ENCODE measurements at places on chromosomes 2 and 18.

GRCh38 chr2:30911327-30911726 is 104.1 kb upstream of the CAPN13 start:
- DNase-seq, result no peak

- DNase-seq, result no peak
These were observed 165.0 kb downstream of the ANKRD30B start for GRCh38 chr18:14912967-14913366.

DNA sequence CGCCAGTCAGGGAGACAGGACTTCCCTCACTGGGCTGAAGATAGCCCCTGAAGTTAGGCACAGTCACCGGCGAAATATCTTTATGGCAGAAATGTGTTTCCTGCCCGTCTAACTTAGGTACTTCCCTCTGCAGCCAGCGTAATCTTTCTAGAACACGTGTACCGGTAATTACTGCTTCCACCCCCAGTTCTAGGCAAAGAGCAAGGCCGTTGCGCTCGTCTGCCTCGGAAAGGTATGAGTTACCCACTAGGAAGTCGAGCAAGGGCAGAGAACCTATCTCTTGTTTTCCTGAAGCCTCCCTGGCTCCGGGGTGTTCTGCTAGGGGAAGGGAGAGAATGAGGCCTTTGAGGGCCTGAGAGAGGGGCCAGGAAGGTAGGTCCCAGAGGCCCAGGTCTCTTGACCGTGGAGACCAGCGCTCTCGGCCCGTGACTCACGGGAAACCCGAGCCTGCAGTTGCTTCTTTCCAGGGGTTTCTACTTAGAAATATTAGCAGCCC is 70.0 kb downstream of the TWSG1 start:
- DNase-seq, result no peak

- DNase-seq, result no peak
These were observed 39.1 kb downstream of the STK17B start for GRCh38 chr2:196131949-196132925.

- no peak for DNase-seq
These were observed 314.7 kb downstream of the METTL4 start for GRCh38 chr18:2256577-2256976.

DNA sequence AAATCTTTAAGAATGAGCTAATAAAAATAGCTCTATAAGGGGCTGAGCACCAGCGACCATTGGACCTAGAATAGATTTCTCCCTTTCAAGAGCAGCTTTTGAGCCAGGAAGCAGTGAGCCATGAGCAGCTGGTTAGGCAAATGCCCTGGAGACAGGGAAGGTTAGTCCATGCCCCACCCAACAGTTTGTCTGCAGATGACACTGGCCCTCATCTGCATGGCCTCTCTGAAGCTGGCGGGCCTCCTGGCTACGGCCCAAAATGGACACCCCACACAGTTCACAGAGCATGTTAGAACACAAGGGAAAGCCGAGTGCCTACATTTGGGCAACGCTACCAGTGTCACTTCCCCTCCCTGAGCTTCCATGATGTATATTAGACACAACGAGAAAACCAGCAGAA is 201.1 kb downstream of the MGAT5 start:
- DNase-seq, result no peak

- no peak for DNase-seq
These were observed 79.0 kb downstream of the CCDC150 start for GRCh38 chr2:196718419-196719109.

- DNase-seq, result no peak
These were observed 56.4 kb downstream of the MERTK start for GRCh38 chr2:111954602-111955332.

DNA sequence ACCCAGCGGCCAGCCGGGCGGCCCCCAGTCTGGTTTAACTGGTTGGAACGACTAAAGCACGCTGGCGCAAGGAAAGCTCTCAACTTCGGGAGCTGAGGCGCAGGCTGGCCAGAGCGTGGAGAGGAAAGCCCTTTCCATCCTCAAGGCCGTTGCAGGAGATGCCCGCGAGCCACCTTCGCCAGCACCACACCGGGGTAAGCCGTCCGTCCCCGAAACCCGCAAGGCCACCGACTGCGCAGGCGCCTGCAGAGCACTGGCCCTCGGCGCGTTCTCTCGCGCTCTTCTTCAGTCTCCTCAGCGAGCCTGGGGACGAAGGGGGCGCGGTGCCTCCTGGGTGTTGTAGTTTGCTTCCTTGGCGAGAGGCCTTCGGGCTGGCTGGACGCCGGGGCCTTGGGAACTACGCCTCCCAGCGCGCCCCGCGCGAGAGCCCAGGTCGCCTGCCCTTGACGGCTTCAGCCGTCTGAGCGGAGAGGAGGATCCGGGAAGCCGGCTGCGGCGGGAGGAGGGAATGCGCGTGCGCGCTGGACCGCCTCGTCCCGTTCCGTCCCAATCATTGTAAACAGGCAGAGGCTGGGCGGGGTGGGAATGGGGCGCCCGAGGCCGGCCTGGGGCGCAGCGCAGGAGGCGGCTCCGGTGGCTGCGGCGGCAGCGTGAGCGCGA is at the start of gene RALBP1:
Gene RALBP1, plus strand, starts transcription at position 531 of the 660 bp plus-strand sequence. CDS start 37,533 bp downstream, outside the sequence.
- peak; percentile 99 for DNase-seq

- DNase-seq, result no peak
These were observed 1277.0 kb upstream of the SLC39A10 start for GRCh38 chr2:194380011-194380410.

- no peak for DNase-seq
These were observed 134.1 kb downstream of the ANKRD44 start for GRCh38 chr2:197176522-197176921.

DNA sequence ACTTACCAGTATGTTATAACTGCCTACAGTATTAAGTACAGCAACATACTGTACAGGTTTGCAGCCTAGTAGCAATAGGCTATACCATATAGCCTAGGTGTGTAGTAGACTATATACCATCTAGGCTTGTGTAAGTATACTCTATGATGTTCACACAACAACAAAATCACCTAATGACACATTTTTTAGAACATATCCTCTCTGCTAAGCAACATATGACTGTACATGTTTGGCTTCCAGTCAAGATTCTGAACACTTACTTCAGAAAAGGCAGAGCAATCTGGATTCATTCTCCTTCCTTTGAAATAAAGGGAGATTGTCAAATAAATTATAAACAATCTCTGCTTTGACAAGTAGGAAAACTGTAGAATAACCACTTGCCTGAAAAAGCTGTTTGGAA is 81.8 kb downstream of the EXOC6B start:
- DNase-seq, result no peak

DNA sequence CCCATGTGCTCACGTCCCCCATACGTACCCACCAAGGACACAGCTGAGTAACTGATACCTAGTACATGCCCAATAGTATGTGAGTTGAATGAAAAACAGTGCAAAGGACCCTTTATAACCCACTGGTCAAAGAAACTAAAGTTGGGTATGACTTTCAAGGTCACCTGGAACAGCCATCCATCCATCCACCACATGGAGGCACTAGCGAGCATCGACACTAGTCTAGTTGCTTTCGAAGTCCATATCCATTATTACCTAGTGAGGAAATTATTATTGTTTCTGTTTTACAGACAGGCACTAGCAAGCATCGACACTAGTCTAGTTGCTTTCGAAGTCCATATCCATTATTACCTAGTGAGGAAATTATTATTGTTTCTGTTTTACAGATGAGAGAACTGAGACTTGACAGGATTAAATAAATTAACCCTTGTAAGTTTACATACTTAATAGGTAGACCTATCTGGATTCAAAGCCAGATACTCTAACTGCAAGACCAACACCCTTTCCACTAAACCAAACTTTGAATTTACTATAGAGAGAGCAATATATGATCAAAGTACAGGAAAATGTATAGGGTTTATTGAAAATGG is 233.7 kb downstream of the METTL4 start:
- DNase-seq, result no peak

- no peak for DNase-seq
These were observed 233.7 kb downstream of the CCDC102B start for GRCh38 chr18:69031571-69031970.

GRCh38 chr18:54672846-54673475 is 81.9 kb downstream of the DYNAP start:
- no peak for DNase-seq

GRCh38 chr2:159797543-159798375 is at the start of gene CD302:
CD302 (minus strand) TSS chr2:159798208; CDS start chr2:159798198, 10 bp downstream.
- DNase-seq, result no peak

DNA sequence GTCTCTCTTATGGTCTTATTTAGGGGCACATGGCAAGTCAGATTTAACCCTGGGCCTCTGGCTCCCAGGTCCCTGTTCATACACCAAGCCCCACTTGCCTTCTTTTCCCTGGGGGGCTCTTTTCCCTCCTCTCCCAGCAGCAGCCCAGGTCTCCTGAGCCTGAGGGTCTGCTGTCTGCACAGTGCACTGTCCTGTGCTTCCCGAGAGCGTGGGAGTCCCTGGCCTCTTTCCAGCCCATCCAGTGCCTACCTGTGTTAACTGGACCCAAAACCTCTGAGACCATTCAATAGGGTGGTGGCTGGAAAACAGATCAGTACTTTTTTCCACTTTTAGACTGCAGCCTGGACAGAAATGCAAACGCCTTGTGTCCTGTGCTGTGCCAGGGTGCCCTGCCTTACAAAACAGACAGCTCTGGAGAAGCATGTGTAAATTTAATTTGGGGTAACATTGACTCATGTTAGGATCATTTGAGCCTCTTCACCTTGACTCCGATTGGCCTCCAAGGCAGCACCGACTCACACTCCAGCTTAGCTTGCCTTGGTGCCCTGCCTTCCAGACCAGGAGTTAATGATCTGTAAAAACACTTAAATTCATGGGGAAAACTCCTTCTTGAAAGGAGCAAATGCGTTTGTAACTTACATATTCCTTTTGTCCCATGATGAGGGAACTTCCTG is 34.3 kb downstream of the TWIST2 start:
- DNase-seq, result no peak

DNA sequence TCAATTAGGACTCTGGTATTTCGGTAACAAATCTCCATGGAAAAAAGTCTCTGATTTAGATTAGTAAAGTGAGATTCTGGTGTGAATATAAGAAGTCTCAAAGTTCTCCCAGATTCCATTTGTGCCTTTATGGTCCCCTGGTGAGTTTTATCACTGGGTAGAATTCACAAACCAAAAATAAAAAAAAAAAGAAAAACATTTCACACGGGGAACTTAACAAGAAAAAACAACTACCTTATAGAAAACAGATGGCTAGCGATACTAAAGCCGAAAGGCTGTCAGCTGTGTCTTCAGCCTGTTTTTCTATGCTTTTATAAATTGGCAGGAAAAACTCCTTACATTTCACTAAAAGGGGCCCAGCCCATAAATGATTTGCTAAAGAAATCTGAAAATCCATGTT is 50.6 kb downstream of the COL5A2 start:
- DNase-seq, result no peak

All from putamen (tissue), 1 donor.